ENCODE measurements at places on chromosomes 11 and 22.
A peak's percentile ranks its signal among the peaks of the same experiment; 100 is the strongest.

DNA sequence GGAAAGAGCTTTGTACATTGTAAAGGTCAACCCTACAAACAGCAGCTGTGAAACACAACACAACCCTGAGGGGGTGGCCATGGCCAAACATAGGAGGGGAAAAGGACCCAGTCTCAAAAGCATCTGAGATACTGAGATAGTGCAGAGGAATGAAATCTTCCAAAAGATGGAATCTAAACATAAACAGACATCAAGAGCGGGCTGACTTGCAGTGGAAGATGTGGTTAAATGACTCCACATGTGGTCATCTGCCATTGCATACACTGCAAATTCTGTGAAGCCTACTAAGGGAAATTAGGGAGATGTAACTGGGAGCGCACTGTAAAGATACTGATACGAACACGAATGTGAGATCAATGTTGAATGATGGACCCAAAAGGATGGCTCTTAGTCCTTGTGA lies 22.0 kb downstream of the BDNF start:
- no peak for DNase-seq

DNA sequence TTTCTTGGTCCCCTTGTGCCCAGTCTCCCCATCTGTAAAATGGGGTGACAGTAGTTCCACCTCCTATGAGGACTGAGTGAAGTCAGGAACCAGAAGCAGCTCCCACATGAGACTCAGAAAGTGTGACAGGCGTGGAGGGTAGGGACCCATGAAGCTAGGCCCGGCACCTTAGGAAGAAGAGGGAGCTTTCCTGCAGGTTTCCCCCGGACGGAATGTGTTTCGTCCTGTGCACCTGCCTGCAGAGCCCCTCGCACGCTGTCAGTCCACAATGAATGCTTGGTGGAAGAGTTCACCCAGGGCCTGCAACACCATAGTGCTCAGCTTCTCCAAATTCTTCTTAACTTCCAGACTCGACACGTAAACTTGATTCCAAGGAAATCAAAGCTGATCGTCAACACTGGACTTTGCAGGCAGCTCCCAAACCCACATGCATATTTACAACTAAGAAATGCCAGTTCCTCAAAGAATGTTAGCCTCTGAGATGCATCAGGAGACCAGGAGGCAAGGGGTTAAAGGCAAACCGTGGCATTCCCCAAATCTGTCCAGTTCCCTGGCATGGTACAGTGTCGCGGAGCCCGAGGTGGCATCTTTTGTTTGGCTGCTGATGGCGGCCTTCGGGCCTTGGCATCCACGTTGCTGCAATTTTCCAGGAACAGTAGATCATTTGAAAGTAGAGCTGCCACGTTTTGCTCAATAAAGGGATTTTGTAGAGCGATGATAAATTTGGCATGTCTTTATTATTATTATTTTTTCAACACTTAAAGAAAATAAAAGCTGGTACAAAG lies 15.4 kb downstream of the LRP5 start:
- no peak for DNase-seq

GRCh38 chr11:96481204-96481603 lies 91.4 kb downstream of the JRKL start:
- no peak for DNase-seq

- no peak for DNase-seq
Observed at GRCh38 chr11:13334034-13334786, 56.6 kb downstream of the BMAL1 start.

GRCh38 chr22:48198489-48199459 lies 1436.3 kb downstream of the TBC1D22A start:
- no peak for DNase-seq

- no peak for DNase-seq
Observed at GRCh38 chr11:77361184-77361583, 59.7 kb upstream of the GDPD4 start.

- DNase-seq: no peak
Observed at GRCh38 chr11:45754261-45754709, 50.7 kb upstream of the SLC35C1 start.

- no peak for DNase-seq
Observed at GRCh38 chr11:23490557-23491235, 630.4 kb upstream of the CCDC179 start.

DNA sequence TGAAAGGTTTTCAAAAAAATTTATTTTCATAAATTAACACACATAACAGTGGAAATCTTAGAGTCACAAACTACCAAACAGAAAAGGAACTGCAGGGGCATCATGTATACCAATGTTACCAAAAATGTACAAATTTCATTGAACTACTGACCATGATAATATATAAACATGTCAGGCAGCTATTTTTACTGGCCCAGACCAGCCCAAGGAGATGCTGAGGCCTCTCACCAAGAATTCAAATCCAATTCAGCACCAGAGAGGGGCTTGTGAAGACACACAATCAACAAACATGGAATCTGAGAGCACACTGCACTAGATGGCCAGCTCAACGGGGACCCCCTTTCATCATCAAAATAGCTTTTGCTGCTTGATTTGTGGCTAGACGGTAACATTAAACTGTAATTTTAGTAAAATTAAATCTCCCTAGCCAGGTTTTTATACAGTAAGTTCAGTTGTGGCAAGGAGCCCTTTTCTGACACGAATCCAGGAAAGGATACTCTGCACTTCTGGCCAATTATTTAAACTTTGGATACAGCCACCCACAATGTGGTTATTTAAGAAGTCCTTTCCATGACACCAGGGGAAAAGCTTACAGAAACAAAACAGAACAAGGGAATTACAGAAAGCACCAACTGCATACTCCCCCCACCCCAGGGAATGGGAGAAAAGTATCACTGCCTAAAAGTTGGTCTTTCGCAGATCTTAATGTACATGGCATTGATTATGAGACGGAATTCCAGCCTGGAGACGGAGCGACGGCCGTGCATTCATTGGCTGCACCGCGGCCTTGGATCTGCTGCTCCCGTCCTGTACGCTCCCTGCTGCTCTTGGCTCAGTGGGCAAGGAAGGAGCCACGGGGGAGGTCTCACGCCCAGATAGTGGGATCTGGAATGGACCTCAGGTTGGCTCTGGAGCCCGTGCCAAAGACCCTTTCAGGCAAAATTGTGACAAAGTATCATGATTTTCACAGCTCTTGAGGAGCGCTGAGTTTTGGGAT lies 19.6 kb upstream of the PISD start:
- no peak for DNase-seq

DNA sequence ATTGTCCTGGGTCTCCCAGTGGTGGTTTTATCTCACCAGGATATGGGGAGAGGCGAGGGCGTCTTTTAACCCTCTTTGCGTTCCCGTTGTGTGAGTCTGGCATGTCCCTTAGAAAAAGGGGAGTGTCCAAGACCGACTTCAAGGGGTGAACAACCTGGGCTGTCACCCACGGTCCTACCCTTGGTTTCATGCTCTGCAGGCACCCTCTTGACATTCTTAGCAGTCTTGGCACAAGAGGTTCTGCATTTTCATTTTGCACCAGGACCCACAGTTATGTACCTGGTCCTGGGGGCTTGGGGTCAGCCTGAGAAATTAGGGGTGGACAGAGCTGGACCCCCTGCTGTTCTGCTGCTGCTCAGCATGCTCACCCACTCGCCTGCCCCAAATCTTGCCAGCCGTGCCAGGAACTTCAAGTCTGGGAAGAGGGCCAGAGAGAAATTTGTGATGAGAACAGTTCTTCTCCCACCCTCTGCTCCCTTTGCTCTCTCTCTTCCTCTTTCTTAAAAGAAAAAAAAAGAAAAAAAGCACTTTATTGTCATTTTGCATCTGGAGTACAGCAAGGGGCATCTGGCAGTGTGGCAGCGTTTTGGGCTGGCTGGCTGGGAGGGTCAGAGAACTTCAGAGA lies 471.2 kb downstream of the MIAT start:
- DNase-seq: no peak

- no peak for DNase-seq
Observed at GRCh38 chr22:35587447-35587870, 29.7 kb downstream of the MB start.

DNA sequence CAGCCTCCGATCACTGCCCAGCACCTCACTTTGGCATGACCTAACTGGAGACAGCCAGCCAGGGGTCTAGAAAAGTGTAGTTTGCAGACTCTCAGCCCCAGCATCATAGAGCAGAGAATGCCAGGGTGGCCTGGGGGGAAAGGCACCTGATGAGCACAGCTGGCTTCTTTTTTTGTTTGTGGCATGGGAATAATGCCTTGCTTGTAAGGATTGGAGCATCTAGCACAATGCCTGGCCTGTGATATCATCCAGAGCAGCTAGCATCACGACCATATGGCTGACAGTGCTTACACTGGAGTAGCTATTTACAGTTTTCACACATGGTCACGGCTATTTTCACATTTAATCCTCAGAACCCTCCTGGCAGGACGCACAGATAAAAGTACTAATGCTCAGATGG lies 594.8 kb upstream of the B3GAT1 start:
- no peak for DNase-seq

DNA sequence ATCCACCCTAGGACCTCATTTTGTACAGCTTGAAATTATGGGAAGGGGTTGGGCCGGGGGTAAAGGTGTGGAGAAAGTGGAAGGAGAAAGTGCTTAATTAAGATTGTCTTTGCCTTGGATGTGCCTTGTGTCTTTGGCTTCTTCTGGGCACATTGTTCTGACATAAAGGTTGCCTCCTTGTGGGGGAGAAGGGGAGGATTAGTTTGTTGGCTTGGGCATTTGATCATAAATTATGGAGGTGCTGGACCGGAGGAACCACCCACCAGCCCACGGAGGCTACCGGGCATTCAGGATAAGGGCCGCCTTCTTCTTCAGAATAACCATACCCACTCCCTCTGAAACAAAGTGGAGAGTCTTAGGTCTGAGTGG lies 1.3 kb downstream of the PAFAH1B2 start:
- DNase-seq: no peak

GRCh38 chr11:114399490-114400215 lies 658 bp downstream of the C11orf71 start:
- peak; percentile 52 for DNase-seq

DNA sequence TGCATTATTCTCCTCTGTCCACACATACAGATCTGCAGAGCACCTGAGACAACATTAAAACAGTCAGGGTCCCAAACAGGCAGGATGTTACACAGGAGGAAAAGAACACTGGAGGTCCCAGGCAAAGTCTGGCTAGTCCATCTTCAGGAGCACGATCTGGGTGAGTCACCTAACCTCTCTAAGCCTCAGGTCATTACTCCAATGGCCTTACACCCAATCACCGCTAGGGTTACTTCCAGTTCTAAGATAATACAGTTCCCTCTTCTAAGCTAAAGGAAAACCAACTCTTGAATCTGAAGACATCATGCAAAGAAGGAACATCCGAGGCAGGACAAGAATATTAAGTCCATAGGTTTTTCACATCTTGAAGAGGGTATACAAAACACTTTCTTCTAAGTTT lies 24.5 kb downstream of the ASCC2 start:
- DNase-seq: no peak

- DNase-seq: no peak
Observed at GRCh38 chr11:31856248-31856647, 45.1 kb upstream of the PAX6 start.

DNA sequence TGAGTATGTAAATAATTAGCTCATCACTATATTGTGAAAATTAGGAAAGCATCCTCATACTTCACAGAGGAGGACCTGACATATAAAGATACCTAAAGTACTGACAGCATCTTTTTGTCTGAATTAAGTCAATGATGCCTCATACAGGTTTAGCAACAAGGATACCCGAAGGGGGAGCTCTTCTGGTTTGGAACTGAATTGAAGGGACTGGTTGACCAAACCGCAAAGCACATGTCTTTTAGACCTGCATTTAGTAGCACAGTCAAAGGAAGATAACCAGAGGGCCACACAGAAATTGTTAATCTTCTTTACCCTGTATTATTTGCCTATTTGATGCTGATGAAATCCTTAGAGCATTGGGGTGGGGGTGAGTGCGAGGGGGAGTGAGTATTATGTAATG lies 12.9 kb upstream of the WT1 start:
- no peak for DNase-seq

DNA sequence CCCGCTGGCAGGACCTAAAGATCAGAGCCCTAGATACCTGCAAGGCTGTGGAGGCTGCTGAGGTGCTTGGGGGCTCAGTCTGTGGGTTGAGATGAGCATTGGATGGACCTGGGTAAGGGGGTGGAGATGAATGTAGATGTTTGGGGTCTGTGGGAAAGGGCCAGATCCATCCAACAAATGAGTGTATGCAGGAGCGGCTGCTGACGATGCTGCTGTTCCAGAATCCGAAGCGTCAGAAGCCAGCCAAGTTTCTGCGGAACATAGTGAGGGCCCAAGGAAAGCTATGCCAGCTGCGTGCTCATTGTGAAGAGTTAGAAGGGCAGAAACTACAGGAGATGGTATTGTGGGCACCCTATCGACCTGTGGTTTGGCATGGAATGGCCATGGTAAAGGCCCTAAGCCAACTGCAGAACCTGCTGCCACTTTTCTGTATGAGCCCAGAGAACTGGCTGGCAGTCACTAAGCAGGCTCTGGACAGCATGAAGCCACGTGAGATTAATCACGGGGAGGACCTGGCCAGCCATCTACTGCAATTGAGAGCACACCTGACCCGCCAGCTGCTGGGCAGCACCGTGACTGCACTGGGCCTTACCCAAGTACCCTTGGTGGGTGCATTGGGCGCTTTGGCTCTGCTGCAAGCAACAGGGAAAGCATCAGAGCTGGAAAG lies 36.6 kb downstream of the RRP8 start:
- no peak for DNase-seq

DNA sequence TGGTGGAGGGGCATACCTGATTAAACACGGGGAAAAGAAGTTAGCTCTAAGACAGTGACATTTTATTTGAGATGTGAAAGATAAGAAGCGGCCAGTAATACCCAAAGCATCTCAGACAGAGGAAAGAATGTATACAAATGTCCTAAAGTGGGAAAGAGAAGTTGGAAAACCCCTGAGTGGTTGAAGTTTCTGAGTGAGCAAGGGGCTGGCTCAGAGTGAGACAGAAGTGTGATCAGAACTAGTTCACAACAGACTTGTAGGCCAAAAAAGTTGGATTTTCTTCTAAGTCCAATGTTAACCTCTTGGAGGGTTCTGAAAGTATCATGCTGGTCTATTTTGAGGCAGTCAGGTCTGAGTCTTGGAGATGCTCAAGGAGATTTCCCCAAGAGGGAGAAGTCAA lies 608.7 kb downstream of the SOX6 start:
- no peak for DNase-seq

GRCh38 chr22:49004484-49005399 lies 822.9 kb downstream of the BRD1 start:
- no peak for DNase-seq

- DNase-seq: no peak
Observed at GRCh38 chr11:71485063-71485399, 32.0 kb downstream of the NADSYN1 start.

DNA sequence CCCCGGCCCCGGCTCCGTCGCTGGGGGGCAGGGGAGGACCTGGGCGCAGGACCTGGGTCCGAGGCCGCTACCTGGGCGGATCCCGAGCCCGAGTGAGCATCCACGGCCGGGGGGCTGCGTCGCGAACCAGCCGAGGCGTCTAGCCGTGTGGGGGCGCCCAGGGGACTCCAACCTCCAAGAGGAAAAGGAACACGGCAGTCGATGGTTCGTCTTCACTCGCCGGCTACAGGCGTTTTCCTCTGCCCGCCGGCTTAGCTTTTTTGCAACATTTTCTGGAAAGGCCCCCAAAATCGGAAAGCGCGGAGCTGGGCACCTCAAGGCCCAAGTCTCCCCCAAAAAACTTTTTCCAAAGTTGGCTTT lies 666 bp downstream of the PDGFB start:
- no peak for DNase-seq

GRCh38 chr11:76673176-76674142 lies 2.9 kb upstream of the LRRC32 start:
- DNase-seq: no peak

GRCh38 chr11:63623513-63624140 lies 9.4 kb upstream of the PLAAT3 start:
- DNase-seq: no peak
